T-cell (primary cell): ENCODE measurements at places on chromosomes 6 and 20. TPM values are rescaled to one million over a fixed set of nuclear protein-coding genes. Genes with fewer than 3 reads are reported as not detected.

- DNase-seq: no peak
Observed at GRCh38 chr20:33175123-33175522, 7.2 kb downstream of the BPIFA2 start.

DNA sequence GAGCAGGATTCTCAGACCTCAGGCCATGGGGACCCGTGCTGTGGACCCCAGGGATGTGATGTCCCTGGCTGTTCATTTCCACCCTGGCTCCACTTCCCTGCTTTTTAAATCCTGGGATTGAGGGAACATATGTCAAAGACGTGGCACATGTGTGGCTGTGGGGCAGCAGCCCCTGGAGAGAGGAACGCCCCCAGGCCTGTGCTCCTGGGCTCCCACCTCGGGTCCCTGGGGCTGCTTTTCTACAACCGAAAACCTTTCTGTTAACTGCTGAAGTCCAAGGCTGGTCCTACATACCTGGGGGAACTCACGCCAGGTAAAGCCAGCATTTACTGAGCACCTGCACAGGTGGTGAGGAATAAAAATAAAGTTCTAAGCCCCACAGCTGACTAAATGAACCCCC lies 102.3 kb upstream of the FRMD1 start:
- DNase-seq: no peak

DNA sequence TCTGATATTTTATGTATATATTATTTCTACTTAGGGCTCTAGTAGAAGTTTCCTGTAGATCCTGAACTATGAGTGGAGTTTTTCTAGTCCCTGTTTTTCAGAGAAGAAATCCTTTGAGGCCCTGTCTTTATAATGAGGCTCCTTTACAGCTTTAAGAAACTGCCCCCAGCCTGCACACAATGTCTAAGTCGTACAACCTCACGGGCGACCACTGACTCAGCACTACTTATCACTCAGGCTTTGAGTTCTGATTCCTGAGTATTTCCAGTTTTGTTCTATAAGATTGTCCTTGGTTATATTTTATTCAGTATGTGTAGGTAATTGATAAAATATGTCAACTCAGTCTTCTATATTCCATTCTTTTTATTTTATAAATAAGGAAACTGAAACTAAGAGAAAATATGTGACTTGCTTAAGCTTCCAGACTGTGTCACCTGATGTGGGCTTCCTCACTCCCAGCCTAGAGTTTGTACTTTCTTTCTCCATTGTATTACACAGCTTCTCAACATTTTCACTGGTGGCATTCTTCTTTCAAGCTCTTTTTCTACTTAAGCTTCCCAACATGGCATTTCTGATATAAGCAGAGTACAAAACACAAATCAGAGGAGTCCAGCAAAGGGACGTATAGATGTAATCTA lies 167.0 kb downstream of the TBX18 start:
- DNase-seq: no peak

GRCh38 chr6:14462135-14462534 lies 344.6 kb downstream of the CD83 start:
- DNase-seq: no peak

Gene CST4
- not detected for total RNA-seq

- DNase-seq: no peak
Observed at GRCh38 chr6:42347456-42347855, 104.3 kb downstream of the TRERF1 start.

- DNase-seq: no peak
Observed at GRCh38 chr20:61260905-61261304, 8.8 kb downstream of the CDH4 start.

DNA sequence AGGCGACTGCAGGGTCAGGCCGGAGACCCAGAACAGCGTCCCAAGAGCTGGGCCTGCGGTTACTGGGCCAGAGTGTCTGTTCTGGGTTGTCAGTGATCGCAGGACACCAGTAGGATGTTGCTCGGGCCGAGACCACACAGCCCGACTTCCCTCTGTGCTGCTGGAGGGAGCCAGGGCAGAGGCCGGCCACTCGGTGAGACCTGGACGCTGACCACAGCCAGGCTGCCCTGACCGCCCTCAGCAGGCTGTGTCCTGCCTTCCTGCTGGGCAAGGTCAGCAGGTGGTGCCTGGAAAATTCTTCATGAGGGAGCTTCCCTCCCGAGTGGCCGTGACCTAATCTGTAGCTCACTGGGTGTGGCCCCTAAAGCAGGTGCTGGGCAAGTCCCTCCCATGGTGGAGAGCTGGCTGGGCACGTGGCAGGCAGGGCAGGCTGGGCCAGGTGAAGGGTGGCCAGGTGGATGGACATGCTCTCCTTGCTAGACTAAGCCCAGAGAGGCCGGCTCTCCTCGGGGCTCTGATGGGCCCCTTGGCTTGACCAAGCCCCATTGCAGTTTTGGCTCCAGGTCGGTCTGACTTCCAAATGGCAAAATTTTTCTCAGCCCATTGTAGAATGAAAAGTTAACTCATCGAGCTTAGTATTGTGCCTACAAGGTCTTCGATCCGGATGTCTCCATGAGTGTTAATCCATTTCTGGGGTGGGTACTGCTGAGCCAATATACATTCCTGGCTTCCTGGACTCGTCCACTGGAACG lies 1.9 kb downstream of the SLCO4A1 start:
- DNase-seq: no peak
